PC-3 (cell line): ENCODE measurements at places on chromosomes 5 and 9. TPM values are rescaled to one million over a fixed set of nuclear protein-coding genes. Genes with fewer than 3 reads are reported as not detected.

The ANKRD31 gene
- 0.12 and 0.26 TPM in 2 replicates for total RNA-seq

The IL13 gene
- not detected in 2 replicates for total RNA-seq

DNA sequence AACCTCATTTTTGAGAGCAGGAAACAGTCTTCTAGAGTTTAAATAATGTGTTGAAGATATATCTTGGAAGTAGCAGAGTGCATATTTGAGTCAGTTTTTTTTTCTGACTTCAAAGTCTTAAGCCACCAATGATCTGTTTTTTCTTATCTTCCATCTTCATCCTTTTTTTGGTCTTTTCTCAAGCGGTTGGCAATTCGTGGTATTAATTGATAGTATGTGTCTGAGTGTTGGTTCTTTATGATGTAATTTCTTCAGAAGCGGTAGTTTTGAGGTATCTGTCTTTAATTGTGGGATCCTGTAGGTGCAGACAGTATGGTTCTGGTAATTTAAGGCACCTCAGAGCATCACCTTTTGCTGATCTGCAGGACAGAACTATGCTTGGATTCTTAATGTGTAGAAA, 3.9 kb downstream of the CSNK1G3 start:
- H3K27me3 ChIP-seq: no peaks in the 10 kb centered on the region
- DNase-seq: no peak
- no peak overlapping the region for H3K27ac ChIP-seq
- H3K4me1 ChIP-seq: peaks cover 25% of the 10 kb centered on the region
- H3K36me3 ChIP-seq: no peaks in the 10 kb centered on the region
- no peak overlapping the region for H3K4me3 ChIP-seq

The RNF208 gene
- total RNA-seq: 1.7 and 2.8 TPM in 2 replicates

DNA sequence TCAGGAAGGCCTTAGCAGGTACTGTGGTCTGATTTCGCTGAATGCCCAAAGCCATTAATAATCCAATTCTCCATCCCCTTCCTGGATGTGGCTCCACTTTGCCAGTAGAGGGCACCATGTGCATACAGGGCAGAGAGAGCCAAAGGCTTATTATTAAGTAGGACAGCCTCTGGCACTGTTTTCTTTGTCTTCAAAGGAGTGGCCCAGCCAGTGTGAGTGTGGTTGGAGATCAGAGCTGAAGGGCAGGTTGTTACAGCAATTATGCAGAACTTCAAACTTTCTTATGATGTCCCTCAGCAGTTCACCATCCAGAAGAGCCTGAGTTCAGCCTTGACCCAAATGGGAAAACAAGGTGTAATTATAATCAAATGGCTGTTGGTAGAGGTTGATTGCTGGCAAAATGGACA, 38.6 kb upstream of the CEMIP2 start:
- no peak overlapping the region for H3K27ac ChIP-seq
- no peaks in the 10 kb centered on the region for H3K36me3 ChIP-seq
- H3K4me3 ChIP-seq: no peak overlapping the region
- H3K4me1 ChIP-seq: no peaks in the 10 kb centered on the region; the same call in 1 of the 2 replicates
- peak; percentile 81 for DNase-seq

- no peak for DNase-seq
- no peak overlapping the region for H3K4me3 ChIP-seq
- H3K36me3 ChIP-seq: no peaks in the 10 kb centered on the region
- H3K27ac ChIP-seq: no peak overlapping the region
- no peaks in the 10 kb centered on the region for H3K4me1 ChIP-seq
These were observed 7.2 kb downstream of the IRGM start for GRCh38 chr5:150853561-150853960.

- no peaks in the 10 kb centered on the region for H3K27me3 ChIP-seq
- H3K27ac ChIP-seq: peak overlapping the region; percentile 69
- no peaks in the 10 kb centered on the region for H3K36me3 ChIP-seq
- DNase-seq: peak; percentile 64
- peaks cover 20% of the 10 kb centered on the region for H3K4me1 ChIP-seq
- no peak overlapping the region for H3K4me3 ChIP-seq
These were observed 79.8 kb upstream of the PAPPA start for GRCh38 chr9:116073826-116074225.

- no peaks in the 10 kb centered on the region for H3K36me3 ChIP-seq
- H3K4me3 ChIP-seq: no peak overlapping the region
- no peaks in the 10 kb centered on the region for H3K4me1 ChIP-seq
- DNase-seq: no peak
These were observed 3.4 kb downstream of the GARNL3 start for GRCh38 chr9:127267793-127268525.

- H3K27me3 ChIP-seq: peaks cover 30% of the 10 kb centered on the region; the same call in 1 of the 2 replicates
- H3K4me3 ChIP-seq: no peak overlapping the region
- H3K4me1 ChIP-seq: no peaks in the 10 kb centered on the region
- no peaks in the 10 kb centered on the region for H3K36me3 ChIP-seq
- peak; percentile 21 for DNase-seq
- H3K27ac ChIP-seq: no peak overlapping the region
These were observed 1.2 kb upstream of the GABRA1 start for GRCh38 chr5:161846746-161847145.

The ZBTB34 gene
- 1.6 and 1.8 TPM in 2 replicates for total RNA-seq

DNA sequence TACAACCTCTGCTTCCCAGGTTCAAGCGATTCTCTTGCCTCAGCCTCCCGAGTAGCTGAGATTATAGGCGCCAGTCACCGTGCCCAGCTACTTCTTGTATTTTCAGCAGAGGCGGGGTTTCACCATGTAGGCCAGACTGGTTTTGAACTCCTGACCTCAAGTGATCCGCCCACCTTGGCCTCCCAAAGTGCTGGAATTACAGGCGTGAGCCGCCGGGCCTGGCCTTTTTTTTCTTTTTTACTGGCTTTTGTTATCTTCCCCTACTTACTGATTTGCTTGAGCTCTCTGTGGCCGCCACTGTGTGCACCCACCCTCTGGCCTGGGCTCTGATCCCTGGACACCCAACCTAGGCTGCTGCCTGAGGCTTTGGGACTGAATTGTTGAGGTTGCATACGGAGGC, 60.3 kb downstream of the ANKRD33B start:
- H3K4me1 ChIP-seq: peaks cover 12% of the 10 kb centered on the region
- no peak overlapping the region for H3K4me3 ChIP-seq
